ENCODE measurements at places on chromosomes 16 and 17.

DNA sequence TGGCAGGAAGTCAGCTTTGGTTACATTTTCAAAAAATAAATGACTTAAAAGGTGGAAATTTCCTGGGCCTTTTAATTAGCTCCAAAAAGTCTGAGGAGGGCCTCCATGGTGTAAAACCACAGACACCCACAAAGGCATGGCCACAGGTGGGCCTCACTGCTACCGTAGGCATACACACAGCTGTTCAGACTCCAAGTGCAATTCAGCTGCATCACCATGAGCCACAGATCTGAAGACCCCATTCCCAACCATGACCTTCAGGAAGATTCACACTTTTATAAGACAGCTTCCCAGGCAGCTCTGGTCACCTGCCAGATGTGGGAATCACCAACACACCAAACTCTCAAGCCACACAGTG lies 20.6 kb downstream of the CSNK2A2 start:
- no peak for DNase-seq

DNA sequence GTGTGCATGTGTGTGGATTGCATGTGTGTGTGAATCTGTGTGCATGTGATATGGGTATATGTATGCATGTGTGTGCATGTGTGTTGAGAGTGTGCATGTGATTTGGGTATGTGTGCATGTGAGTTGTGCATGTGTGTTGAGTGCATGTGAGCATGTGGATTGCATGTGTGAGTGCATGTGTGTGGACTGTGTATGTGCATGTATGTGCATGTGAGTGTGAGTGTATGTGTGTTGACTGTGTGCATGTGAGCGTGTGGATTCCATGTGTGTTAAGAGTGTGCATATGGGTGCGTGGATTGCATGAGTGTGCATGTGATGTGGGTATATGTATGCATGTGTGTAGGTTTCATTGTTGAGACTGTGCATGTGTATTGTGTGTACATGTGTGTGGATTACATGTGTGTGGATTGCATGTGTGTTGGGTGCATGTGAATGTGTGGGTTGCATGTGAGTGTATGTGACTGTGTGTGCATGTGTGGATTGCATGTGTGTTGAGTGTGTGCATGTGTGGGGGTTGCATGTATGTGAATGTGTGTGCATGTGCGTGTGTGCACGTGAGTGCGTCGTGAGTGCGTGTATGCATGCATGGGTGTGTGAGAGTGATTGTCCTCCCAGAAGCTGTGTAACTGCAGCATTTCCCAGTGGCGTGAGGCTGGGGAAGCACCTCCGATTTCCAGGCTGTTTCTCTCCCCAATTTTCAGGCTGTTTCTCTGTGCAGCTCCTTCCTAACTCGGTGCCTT lies 19.4 kb downstream of the C1QTNF1 start:
- DNase-seq = no peak

GRCh38 chr16:35295856-35296255 lies 1836.4 kb downstream of the TP53TG3F start:
- DNase-seq = no peak

- peak; percentile 62 for DNase-seq
Measured at GRCh38 chr17:69716556-69716955, 302.1 kb downstream of the MAP2K6 start.

DNA sequence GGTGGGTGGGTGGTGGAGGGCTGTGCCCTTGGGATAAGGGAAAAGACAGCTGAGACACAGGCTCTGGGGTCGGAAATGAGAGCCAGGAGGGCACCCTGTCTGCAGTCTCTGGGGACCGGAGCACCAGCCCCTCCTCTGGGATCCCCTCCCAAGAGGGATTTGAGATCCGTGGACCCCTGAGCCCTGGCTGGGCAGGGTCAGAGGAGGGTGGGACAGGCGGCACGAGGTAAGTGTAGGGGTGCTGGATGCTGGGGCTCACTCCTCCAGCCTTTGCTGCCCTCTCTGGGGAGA lies 425 bp downstream of the SGSH start:
- DNase-seq = no peak

- DNase-seq = no peak
Measured at GRCh38 chr16:27597361-27597760, 47.4 kb downstream of the KATNIP start.

GRCh38 chr17:49388692-49389513 lies 25.8 kb downstream of the PHB1 start:
- DNase-seq = no peak
